Astrocyte of the hippocampus (primary cell): ENCODE measurements at places on chromosomes 4 and X.

DNA sequence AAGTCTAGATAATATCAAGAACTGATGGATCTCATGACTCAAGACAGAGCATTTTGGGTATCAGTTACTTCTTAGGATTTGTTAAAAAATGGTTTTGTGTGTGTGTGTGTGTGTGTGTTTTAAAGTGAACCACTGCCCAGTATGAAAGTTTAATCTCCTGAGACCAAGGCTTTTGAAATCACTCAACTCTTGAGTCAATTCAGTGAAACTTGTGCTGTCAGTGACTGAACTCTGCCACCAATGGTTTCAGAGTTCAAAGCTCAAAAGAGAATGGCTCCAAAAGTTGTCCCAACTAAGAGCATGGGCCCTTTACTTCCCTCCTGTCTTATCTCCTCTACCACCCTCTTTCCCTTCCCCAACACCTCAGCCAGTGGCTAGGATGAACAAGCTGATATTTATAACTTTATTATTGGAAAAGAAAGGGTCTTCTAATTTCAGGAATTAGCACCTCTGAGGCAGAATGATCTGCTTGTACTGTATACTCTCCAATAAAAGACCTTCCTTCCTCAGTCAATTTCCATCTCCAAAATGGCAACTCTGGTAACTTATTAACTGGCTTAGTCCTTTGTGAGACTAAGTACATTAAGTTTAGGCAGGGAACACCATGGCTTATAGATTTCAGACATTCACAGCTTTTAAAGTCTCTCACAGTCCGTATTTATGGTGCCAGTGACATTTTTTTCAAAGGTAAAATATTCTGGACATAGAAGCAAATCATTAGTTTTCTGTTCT lies 152.2 kb downstream of the REPS2 start:
- DNase-seq = no peak

GRCh38 chr4:54539500-54540029 lies 118.2 kb upstream of the KIT start:
- DNase-seq = peak; percentile 80

DNA sequence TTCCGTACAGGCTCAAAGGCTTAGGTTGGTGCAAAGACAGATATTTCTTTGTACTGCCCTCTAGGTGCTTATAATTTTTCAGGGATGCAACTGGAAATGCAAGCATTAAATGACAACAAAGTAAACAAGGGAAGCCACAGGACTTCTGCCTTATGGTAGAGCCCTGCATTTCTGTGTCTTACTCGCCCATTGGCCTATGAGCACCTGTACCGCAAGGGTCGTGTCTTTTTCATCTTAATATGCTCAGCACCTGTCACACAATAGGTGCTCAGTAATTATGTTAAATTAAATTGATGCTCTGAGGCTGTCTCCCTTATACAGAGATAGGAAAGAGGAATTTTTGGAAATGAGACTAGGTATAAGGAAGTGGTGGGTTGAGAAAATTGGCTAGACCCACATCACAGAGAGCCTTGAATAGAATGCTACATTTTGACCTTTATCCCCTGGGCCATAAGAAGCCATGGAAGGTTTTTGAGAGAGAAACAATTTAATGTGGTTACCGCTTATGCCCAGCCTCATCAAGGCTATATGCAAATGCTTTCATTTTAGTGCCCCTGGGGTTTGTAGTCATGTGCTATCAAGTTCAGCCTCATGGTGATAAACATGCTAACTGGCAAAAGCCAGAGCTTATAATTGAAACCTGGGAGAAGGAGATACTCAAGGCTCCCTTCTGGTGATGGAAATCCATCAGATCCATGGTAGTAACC lies 16.3 kb downstream of the VSIG4 start:
- no peak for DNase-seq

DNA sequence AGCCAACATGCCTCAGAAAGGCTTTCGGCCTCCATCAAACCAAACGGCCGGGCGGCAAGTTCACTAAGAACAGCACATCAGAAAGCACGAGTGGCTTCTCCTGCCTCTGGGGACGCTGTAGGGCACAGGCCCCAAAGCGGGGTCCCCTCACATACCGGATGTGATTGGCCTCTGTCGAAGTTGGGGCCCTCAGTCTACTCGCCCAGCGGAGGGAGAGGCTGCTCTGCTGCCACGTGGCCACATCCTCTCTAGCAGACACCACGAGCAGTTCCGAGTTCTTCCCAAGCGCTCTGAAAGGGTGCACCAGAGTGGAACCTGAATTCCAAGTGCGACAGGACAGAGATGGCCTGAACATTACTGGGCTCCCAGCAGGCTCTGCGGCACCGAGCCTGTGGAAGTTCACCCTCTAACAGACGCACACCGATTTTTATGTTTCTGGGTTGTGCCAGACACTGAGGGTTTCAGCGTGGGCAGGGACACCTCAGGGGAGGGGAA lies 21.1 kb downstream of the NOP14 start:
- DNase-seq = no peak

DNA sequence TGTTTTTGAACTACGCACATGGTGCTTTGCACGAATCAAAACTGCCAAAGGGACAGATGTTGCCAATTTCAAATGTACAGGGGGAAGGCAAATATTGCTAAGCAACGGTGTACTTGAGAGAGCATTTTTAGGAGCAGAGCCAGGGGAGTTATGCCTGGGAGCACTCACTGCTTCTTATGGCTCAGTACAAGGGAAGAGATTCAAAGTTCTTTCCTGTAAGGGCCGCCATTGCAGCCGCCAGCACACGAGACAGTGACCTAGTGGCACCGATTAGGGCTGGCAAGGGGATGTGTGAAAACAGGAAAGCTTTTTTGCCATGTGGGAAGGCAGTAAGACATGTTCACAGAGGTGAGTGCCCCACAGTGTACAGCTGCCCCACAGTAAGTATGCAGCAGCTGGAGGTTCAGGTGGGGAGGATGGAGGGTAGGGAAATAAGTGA lies 133.8 kb downstream of the AFF1 start:
- no peak for DNase-seq

GRCh38 chrX:35104626-35105025 lies 162.0 kb downstream of the FAM47B start:
- DNase-seq = no peak

- no peak for DNase-seq
Observed at GRCh38 chr4:7307394-7308099, 115.2 kb downstream of the SORCS2 start.

DNA sequence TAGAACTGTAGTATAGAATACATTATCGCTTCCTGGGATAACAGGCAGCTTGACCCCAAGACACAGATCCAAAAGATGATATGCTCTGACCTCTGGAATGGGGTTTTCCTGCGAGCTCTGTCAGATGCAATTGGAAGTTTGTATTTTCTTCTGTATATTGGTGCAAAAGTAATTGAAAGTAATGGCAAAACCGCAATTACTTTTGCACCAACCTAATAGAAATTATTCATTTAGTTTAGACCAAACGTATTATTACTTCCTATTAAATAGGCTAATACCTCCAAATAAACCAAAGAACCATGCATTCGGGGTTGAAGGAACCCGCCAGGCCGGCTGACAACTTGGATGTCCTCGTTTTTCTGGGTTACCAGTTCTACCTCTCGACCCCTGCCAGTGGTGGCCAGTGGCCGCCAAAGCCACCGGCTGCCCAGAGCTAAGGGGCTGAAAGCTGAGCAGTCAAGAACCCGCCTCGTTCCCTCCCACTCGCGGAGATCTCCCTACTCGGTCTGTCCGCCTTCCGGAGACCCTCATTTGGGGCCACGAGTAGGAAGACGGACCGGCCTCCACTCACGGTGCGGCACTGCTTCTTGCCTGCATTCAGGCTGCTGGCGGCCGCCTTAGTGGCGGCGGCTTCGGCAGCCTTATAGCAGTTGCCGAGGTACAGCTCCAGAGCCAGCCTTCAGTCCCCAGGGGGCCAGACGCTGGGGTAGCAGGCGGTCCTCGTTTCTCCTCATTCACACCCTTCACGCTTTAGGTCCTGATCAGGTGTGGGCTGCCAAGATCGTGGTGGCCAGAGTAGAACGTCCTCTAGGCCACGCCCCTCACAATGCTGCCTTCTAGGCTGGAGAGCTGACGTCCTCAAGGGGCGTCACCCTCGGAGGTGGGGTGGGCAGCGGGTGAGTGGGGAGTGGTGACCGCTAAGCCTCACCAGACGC lies 121.9 kb downstream of the RBMX2 start:
- peak; percentile 35 for DNase-seq

- DNase-seq = peak; percentile 32
Observed at GRCh38 chr4:157898836-157899605, 273.8 kb downstream of the GASK1B start.

DNA sequence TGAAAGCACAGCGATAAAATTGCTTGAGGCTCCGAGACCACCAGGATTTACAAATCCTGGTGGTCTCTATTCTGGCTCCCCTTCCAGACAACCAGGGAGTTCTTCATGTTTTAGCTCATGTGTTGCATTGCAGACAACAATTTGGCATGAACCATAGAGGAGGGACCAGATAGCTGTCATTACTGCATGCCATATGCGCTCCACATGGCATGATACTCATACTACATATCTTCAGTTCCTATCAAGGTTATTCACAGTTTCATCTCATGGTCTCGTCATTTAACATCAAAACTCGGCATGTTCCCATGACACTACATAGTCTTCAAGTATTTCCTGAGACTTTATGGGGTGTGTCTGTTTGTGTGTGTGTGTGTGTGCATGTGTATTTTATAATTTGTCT lies 220.3 kb downstream of the OR13H1 start:
- no peak for DNase-seq

GRCh38 chr4:1237981-1238675 lies 10.8 kb downstream of the CTBP1 start:
- no peak for DNase-seq

DNA sequence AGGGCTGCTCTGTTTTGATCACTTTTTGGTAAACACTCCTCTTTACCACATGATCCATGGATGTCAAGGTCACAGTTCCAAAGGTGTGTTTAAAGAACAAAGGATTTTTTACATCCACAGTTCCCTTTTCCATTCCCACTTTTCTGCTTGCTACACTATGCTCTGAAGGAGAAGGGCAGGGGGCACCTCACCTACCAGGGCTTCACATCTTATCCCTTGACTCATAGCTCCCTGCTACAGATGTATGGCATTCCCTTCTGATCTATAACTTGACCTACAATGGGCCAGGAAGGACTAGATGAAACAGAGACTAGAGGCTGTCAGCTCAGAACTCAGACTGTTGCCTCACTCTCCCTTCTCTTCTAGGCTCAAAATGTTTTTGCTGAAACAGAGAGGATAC lies 233.1 kb upstream of the RPS6KA3 start:
- DNase-seq = no peak

DNA sequence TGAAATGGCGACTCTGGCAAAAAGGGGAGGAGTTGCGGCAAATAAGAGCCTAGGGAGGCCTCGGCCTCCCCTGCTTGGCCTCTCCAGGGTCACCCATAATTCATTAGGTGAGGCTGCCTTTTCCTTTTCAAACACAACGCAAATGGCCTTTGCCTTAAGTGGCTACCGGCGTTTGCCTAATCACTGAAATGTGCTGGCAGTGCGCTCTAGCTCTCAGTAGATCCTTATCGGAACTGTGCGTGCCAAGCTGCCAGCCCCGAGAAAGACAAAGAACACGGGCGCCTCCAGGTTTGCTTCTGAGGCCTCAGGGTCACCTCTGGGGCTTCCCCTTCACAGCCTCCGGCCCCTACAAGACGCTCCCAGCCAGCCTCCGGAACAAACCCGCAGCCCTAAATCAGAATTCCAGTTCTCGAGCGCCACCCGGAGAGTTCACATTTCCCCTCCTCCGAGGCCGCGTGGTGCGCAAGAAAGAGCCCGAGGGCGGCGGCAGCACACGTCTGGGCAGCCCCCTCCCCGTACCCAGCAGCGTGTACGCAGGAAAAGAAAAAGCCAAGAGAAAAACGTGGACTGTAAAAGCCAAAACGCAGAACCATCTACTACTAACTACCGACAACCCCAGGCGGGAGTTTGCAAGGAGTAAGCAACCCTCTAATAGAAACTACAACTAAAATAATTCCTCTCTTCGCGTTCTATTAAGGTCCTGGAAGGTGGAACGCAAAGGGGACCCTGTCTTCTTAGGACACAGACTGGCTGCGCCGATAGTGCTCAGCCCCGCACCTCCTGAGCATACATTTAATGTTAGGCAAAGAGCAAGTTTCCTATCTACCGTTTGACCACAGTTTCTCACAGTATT lies 76.5 kb upstream of the BCOR start:
- DNase-seq = peak; percentile 52

- DNase-seq = peak; percentile 38
Observed at GRCh38 chr4:111323916-111324315, 701.0 kb upstream of the PITX2 start.

DNA sequence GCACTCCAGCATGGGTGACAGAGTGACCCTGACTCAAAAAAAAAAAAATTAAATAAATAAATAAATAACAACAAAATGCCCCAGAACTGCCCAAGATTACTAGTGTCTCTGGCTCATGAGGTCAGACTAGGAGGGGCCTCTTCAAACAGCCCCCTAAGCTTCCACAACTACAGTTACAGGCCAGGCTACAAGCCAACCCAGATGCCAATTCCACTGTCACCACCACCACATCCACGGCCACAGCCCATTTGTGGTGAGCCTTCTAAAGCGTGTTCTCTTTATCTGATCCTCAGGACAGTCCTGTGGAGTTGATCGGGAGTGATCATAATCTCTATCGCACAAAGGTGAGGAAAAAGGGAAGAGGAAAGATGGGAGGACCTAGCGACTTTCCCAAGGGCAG lies 36.6 kb downstream of the IGFBP7 start:
- no peak for DNase-seq

GRCh38 chrX:5180135-5180741 lies 1048.4 kb downstream of the NLGN4X start:
- DNase-seq = peak; percentile 45

GRCh38 chr4:182023469-182023868 lies 219.7 kb upstream of the TENM3 start:
- no peak for DNase-seq

- DNase-seq = no peak
Observed at GRCh38 chr4:44700427-44700826, 22.2 kb downstream of the GUF1 start.

DNA sequence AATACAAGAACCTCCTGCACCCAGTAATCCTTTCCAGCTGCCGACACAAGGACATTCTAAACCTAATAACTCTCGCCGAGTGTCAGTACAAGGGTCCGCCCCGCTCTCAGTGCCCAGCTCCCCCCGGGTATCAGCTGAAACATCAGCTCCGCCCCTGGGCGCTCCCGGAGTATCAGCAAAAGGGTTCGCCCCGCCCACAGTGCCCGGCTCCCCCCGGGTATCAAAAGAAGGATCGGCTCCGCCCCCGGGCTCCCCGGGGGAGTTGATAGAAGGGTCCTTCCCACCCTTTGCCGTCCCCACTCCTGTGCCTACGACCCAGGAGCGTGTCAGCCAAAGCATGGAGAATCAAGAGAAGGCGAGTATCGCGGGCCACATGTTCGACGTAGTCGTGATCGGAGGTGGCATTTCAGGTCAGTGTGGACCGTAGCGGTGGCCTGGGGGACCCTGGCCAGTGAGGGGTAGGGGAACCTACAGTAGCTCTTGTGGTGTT lies at the start of gene MAOA:
TSS of gene MAOA (plus strand) at position 295 of the 490 bp plus-strand sequence. CDS start at position 338, 43 bp downstream.
- DNase-seq = peak; percentile 40
